ENCODE measurements at places on chromosomes 6 and 20.

DNA sequence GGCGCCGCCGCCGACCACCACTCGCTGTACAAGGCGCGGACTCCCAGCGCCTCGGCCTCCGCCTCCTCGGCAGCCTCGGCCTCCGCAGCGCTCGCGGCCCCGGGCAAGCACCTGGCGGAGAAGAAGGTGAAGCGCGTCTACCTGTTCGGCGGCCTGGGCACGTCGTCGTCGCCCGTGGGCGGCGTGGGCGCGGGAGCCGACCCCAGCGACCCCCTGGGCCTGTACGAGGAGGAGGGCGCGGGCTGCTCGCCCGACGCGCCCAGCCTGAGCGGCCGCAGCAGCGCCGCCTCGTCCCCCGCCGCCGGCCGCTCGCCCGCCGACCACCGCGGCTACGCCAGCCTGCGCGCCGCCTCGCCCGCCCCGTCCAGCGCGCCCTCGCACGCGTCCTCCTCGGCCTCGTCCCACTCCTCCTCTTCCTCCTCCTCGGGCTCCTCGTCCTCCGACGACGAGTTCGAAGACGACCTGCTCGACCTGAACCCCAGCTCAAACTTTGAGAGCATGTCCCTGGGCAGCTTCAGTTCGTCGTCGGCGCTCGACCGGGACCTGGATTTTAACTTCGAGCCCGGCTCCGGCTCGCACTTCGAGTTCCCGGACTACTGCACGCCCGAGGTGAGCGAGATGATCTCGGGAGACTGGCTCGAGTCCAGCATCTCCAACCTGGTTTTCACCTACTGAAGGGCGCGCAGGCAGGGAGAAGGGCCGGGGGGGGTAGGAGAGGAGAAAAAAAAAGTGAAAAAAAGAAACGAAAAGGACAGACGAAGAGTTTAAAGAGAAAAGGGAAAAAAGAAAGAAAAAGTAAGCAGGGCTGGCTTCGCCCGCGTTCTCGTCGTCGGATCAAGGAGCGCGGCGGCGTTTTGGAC lies 2.0 kb downstream of the SOX4 start:
- DNase-seq: no peak

GRCh38 chr6:41027241-41027640 lies 11.8 kb downstream of the UNC5CL start:
- DNase-seq: no peak

GRCh38 chr6:143478479-143479062 lies 28.0 kb downstream of the PEX3 start:
- DNase-seq: no peak

DNA sequence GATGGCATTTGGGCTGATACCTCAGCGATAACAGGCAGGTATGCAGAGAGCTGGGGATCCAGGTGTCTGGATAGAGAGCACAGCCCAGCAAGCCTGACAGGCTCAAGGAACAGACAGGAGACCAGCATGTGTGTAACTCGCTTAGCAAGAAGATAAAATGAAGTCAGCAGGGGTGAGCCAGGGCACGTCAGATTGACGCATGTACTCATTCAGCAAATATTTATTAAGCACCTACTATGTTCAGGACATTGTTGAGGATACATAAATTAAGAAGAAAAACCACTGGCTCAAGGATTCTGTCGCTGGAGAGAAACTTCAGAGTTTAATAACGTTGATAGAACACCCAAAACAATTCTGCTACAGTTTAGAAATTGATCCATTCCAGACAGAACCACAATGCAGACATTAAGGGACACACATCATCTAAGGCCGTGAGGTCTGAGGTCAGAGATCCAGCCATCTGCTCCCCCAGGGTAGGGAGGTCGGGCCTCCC lies 1.0 kb upstream of the DUSP22 start:
- DNase-seq: no peak

DNA sequence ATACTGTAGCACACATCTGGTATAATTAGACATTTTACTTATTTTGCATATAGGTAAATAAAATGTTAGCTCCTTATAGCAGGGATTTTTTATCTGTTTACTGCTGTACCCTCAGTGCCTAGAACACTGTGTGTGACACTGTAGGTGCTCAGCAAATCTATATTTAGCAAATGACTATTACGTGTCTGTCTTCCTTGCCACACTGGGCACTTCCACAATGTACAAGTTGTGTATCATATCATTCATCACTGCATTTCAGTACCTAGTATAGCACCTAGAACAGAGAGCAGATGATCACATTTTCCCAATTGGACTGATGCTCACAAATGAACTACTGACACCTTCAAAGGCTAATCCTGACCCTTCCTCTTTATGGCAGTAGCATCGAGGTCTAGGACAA lies 115.6 kb downstream of the MYB start:
- DNase-seq: no peak

DNA sequence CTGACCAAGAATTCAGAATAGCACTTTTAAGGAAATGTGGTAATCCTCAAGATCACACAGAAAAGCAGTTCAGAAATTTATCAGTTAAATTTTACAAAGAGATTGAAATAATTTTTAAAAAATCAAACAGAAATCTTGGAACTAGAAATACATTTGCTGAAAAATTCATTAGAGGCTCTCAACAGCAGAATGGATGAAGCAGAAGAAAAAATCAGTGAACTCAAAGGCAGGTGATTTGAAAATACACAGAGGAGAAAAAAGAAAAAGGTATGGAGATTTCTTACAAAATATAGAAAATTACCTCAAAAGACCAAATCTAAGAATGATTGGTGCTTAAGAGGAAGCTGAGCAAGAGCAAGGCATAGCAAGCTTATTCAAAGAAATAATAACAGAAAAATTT lies 11.5 kb downstream of the NQO2 start:
- no peak for DNase-seq

- no peak for DNase-seq
These were observed 157.5 kb downstream of the GRM4 start for GRCh38 chr6:33988121-33989015.

GRCh38 chr6:113645986-113646385 lies 211.2 kb upstream of the MARCKS start:
- no peak for DNase-seq

DNA sequence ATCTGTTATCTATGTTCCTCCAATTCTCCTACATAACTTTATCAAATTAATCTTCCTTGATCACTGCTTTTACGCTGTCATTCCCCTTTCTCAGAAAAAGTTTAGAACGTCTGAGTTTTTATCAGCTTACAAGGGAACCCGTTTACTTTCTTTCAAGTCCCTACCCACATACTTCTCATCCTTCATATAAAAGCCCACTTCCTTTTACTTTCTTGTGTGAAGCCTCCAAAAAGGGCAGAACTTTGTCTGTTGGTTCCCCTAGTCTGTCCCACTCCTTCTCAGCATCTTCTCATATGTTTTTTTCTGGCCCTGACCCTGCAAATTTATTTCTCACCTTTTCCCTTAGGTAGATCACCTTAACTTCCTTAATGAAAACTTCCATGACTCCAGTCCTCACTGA lies 106.1 kb downstream of the TFAP2B start:
- no peak for DNase-seq

DNA sequence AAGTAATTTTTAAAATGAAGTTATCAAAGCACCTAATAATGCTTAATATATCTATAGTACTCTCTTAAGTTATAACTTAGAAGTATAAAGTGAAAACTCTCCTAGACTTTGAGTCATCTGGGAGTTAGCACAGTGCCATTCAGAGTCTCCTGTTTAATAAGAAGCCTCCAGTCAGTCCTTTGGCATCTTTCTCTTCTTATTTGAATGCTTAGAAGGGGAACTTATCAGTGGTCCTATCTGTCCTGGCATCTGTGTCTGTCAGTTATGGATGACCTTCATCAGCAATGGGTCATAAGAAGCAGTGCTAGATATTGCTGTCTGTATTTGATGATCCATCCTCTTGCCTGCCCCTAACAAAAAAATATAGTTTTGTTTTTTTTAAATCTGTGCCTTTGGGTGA lies 15.2 kb downstream of the TMEM200A start:
- DNase-seq: no peak

DNA sequence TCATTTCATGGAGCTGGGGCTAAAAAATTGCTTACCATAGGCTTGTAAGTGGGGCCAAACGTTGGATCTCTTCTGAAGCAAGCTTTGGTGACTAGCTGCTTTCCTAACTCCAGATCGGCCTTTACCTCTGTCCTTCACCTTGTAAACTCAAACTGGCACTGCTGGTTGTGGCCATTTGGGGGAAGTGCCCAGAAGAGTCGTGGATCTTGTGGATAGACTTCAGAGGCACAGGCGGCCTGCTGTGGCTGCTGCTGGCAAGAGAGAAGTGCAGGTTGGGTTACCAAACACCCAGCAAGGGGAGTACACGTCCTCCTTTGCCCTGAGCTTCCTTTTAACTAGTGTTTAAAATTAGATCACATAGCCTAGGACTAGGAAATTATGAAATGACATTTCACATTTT lies 36.8 kb upstream of the KLHL31 start:
- no peak for DNase-seq

- peak; percentile 15 for DNase-seq
These were observed 36.7 kb downstream of the LRFN2 start for GRCh38 chr6:40550202-40551101.

DNA sequence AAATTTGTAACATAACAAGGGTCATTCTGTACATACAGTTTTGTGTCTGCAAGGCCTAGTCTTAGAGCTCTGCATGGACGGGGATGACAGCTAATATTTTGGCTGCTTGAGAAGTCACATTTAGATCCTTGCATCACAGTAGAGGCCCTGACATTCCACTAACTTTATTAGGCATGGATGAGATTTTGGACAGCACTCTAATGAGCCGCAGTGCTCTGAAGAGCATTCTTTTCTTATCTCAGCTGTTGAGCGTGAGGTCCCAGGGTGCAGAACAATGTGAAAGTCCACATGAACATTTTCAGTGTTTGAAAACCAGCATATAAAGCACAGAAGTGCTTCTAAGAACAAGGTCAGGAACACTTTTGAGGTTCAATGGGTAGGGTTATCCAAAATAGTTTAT lies 58.9 kb downstream of the IPCEF1 start:
- DNase-seq: no peak

GRCh38 chr6:105940990-105941389 lies 145.1 kb upstream of the PRDM1 start:
- no peak for DNase-seq

DNA sequence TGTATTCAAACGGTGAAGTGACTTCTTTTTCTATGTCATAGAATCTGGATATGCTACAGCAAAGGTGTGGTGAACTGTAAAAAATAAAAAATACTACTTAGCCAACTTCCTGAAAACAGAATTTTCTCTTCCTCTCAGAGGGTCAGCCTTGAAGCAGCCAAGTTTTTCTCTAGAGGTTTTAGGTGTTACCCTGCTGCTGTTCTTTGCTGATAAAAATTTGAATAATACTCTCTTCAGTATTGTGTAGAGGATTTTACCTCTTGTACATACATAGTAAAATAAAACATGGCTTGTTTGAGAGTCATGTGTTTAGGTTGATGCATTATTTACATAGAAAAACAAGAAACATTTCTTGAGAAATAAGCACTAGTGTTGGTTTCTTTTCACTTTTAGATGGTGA lies 458.4 kb downstream of the TBC1D32 start:
- no peak for DNase-seq

DNA sequence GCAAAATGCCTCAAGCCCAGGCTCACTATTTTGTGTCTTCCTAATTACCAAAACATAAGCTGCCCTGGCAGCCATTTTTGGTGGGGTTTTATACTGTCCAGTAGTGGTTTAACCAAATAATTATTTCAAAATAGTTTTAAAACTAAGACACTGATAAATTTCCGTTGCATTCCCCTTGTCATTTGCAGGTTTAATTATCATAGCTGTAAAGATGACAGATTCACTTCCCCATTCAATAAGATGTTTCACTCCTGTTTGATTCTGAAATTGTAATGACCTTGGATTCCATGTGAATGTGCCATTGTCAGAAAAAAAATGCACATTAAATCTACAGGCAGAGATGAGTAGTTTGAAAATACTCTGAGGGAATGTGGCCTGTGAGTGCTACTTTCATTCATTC lies 172.0 kb downstream of the COL9A1 start:
- no peak for DNase-seq

- no peak for DNase-seq
These were observed 66.0 kb downstream of the GPR6 start for GRCh38 chr6:110044096-110044495.

- DNase-seq: no peak
These were observed 2.9 kb upstream of the OLIG3 start for GRCh38 chr6:137496909-137497720.

GRCh38 chr20:10476319-10476724 lies 41.2 kb downstream of the SLX4IP start:
- no peak for DNase-seq

DNA sequence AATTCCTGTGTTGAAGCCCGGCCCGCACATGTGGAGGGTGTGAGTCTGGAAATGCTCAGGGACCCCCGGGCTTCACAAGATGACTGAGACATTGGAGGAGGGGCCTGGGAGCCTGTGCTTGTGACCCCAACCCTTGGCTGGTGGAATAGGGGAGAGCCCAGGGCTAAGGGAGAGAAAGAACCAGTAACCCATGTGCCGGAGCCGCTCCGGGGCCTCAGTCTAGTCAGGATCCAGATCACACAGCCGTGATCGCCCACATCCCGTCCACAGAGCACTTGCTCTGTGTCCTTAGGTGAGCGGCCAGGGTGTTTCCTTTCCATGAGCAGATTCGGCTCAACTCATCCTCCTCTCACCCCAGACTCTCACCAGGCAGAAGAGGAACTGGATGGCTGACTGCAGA lies 152.3 kb upstream of the RPS6KA2 start:
- no peak for DNase-seq

DNA sequence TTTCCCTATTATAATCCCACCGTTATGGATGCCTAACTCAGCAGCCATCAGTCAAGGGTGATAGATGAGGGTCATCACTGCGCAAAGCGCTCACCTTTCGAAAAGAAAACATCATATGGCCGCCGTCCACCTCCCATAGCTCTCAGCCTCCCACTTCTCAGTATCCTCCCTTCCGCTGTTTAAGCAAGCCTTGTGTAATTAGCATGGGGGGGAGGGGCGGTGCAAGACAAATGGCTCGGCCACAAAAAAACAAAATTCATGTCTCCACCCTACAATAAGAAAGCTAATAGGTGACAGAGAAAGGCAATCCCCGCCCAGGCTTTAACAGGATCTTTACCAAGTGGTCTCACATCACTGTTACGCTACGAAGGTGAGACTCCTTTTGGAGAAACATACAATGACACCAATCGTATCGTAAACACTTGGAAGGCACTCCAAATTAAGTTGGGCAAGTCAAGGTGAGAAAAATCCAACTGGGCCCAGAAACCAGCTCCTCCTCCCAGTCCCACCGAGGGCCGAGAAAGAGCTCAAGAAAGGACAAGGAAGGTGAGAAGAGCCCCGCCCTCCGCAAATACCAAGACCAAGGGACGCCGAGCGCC lies 645 bp downstream of the DDX39B start:
- no peak for DNase-seq

- DNase-seq: no peak
These were observed 4.0 kb upstream of the TRAM2 start for GRCh38 chr6:52580905-52581304.

GRCh38 chr6:74902089-74902488 lies 303.8 kb downstream of the COL12A1 start:
- no peak for DNase-seq

GRCh38 chr6:131175564-131175963 lies 40.3 kb downstream of the AKAP7 start:
- no peak for DNase-seq

- no peak for DNase-seq
These were observed 22.6 kb upstream of the ULBP3 start for GRCh38 chr6:150091476-150091875.

Measured in HTR-8/SVneo (cell line).